SHP77 treated with DMSO at 0.1 percent for 48 hours (cell line): ENCODE measurements at places on chromosomes 5 and 9.
A peak's percentile ranks its signal among the peaks of the same experiment; 100 is the strongest.

DNA sequence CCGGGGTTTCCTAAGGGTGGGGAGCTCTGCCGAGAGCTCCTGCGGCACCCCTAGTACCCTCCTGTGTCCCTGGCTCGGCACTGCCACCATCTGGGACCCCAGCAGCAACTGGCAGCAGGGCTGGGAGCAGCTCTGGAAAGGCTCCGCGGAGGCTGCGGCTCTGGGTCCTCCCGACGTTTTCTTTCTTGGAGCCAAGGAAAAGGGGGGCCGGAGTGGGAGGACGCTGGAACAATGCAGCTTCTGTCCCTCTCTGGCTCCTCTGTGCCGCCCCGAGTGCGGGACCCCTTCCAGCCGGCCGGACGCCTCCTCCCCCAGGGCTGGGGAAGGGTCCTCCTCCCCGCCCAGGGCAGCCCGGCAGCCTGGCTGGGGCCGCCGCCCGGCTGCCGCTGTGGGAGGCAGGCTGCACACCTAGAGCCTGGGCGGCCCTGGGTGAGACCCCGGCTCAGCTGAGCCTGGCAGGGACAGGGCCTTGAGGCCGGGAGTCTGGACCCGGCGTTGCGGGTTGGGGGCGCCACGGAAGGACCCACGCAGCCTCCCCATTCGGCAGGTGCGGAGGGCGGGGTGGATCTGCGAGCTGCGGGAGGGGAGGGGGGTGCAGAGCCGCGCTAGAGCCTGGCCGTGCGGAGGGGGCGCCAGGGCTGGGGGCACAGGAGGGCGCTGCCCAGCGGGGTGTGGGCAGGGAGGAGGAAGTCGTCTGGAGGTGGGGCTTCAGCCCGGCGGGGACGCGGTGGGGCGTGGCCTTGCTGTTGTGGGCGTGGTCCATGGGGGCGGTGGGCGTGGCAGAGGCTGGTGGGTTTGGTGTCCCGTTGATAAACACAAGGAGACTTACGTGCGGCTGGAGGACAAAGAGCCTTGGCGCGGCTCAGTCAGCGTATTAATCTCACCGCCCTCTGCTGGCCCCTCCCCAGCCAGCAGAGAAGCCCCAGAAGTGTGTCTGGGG is 15.1 kb downstream of the GPSM1 start:
- DNase-seq, result no peak

GRCh38 chr5:110055302-110055701 is 365.6 kb downstream of the MAN2A1 start:
- DNase-seq, result no peak

DNA sequence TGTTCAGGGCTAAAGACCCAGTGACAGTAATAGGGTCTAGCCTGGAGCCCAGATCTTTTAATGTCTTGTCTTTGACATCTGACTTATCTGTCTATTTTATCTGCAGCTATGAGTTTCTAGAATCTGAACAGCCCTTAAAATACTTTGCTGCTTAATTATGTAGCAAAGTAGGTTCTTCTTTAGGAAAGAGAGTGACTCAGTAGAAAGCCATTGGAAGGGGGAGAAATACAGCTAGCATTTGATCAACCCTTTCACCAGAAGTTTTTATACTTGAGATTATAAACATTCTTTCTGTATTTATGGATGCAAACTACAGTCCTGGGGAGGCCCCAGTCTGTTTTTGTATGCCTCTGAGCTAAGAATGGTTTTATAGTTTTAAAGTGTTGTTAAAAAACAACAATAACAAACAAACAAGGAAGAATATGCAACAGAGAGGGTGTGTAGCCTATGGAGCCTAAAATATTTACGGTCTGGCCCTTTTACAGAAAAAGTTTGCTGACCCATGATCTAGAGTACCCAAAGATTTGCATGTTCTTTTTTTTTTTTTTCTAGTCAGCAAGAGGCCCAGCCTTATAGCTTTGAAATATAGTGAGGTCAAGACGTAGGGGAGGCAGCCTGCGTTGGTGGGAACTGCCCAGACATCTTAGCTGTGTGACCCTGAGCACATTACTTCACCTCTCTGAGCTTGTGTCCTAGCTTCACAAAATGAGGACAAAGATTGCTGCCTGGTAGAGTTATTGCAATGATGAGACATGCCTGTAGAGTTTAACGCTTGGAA is 9.7 kb downstream of the GSN start:
- no peak for DNase-seq

- DNase-seq, result no peak
These were observed 198.7 kb downstream of the SEMA6A start for GRCh38 chr5:116375926-116376325.

DNA sequence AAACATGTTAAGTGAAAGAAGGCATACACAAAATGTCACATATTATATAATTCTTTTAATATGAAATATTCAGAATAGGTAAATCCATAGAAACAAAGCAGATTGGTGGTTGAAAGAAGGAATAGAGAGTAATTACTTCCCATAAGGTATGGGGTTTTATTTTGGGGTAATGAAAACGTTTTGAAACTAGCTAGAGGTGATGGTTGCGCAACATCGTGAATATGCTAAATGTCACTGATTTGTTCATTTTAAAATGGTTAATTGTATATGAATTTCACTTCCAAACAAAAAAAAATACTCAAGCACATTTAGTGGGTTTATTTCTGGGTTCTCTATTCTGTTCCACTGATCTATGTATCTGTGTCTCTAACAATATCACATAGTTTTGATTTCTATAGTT is 12.0 kb upstream of the FSTL4 start:
- DNase-seq, result no peak

DNA sequence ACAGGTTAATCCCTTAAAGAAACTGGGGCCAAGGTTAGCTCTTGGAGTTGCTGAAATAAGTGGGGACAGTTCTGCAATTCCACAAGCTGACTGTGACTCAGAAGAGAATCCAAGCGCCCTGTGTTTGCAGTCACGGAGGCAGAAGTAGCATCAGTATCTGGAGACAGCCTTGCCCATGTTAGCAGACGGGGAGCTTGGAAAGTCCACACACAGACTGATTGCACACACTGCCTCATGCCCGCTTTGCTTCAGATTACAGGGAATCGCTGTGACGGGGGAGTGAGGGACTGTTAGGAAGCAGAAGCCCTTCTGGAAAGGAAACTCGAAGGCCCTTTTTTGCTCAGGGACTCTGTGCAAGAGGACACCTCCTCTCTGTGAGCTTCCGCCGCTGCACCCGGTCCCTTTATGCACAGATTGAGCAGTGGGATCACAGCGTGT is 30.9 kb upstream of the PPP1R26 start:
- no peak for DNase-seq

GRCh38 chr5:76292620-76293322 is 110.3 kb upstream of the IQGAP2 start:
- no peak for DNase-seq

DNA sequence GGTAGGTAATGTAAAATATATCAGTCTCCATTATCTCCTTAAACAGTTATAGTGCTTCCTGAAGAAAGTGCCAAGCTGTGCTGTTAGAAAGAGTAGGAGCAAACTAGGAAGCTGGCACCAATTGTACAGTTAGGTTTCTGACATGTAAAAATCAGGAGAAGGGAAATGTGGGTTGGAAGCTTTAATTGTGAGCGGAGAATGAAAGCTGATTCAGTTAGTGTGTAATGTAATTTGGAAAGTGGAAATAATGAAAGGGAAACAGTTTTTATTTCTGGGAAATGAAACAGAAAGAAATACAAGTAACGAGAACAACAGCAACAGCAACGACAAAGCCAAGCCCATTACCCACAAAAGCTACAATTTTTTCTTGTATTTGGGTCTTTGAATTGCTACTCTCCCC is 48.8 kb upstream of the JAK2 start:
- DNase-seq, result no peak

- no peak for DNase-seq
These were observed 899 bp upstream of the RAPGEF6 start for GRCh38 chr5:131635684-131636572.

GRCh38 chr5:14675865-14676300 is 11.4 kb downstream of the OTULIN start:
- DNase-seq, result no peak

- DNase-seq, result peak; percentile 23
These were observed 663 bp downstream of the ISOC1 start for GRCh38 chr5:129094924-129095899.

GRCh38 chr5:132501961-132502931 is 11.7 kb upstream of the IRF1 start:
- no peak for DNase-seq

DNA sequence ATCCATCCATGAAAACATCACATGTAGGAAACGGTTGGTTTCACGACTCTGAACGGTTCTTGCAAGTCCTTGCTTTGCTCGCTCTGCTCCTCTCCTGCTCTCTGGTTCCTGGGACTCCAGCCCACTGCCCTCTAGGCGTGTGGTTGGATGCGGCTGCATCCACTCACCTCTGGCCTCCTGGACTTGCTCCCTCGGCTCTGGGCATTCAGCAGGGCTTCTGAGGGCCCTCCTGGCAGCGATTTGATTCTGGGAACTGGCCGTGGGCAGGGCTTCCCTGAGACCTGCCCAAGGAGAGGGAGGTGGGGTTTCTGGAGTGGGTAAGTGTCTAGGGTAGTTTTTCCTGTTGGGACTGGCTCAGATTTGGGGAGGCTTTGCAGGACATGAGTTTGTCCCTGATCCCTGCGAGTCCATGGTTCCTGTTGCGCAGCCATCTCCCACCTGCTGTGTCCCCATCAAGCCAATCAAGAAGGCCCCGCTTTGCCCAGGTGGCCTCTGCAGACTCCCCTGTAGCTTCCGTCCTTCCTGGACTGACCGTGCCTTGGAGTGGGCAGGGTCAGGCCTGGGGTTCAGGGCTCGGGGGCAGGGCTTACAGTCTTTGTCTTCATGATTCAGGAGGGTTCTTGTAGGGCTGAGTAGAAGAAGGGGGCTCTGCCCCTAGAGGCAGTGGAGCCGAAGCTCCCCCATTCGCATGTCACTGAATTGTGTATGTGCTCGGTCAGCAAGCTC is 192.3 kb downstream of the CACNA1B start:
- DNase-seq, result no peak

DNA sequence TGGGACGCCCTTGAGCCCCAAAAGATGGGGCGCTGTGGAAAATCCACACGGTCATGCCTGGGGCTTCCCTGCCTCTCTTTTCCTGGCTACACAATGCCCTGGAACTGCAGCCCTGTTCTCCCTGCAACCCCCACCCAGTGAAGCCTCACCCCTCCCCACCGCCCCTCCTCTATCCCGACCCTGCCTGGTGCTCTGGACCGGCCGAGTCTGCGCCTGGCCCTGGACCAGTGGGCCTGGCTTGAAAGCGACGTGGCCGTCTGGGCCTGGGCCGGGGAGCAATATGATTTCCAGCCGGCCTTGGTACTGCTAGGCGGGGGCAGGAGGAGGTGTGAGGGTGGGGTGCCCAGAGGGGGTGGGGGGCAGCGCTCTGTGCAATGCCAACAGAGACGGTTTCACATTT is 71.0 kb upstream of the RNU6ATAC start:
- no peak for DNase-seq

DNA sequence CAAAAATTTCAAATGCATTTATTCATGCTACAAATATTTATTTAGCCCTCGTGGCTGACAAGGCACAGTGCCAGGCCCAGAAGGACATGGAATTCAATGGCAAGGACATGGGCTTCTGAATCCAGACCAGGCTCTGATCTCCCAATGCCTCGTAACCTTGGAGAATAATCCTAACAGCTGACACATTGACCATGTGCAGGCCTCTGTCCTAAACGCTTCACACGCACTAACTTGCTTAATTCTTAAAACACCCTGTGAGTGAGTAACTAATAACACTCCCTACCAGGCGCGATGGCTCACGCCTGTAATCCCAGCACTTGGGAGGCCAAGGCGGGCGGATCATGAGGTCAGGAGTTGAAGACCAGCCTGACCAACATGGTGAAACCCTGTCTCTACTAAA is 33.2 kb downstream of the MYO10 start:
- no peak for DNase-seq

DNA sequence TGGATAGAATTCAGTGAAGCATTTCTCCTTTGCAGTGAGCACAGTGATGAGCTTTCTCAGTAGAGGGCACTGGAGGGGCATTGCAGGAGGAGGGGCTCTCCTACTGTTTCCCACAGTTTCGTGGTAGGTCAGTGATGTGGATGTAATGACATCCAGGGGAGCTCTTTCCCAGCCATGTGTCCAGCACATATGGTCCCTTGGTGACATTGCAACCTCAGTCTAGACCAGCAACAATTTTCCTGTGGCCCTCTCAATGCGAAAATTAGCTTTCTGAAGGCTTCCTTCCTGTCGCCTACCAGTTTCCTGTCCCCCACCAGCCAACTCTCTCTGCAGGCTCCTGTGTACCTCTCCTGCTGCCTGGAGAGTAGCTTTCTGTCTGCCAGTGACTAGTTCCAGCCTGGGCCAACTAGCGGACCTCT is 6.9 kb upstream of the PDCL start:
- DNase-seq, result no peak

DNA sequence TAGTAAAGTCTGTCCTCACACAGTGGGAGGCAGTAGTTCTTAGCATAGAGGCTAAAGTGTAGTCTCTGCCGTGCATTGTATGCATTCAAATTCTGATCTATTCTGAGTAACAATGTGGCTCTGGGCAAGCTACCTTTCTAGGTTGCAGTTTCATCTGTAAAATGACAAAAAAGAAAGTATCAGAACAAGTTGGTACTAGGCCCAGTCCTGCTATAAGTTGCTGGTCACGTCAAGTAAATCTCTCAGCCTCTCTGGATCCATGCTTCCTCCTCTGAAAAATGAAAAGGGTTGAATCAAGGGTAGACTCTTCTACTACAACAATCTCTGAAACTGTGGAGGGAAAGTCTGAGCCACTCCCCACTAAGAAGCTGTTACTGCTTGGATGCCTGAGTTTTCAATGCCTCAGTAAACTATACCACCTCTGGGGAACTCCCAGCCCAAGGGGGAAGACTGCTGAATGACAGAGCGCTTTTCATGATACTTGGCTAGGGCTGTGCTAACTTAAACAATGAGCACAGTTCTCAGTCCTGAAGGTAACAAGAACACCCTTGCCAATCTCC is 34.5 kb upstream of the SPARC start:
- DNase-seq, result no peak

DNA sequence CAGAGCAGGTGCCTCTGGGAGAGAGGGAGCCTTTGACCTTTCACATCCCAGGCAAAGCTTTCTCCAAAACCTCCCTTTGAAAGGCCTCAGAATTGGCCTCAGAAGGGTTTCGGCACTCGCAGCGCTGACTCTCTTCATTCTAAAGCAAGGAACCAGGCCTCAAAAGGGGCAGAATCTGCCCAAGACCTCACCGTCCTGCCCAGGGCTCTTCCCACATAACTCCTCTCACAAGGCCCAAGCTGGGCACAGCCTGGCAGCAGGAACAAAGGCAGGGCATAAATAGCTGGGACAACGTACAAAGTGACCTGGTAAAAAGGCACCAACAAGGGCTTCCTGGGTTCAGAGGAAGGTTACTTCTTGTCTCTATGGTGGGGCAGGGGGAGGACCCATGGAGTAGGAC is 166.3 kb upstream of the FSTL4 start:
- no peak for DNase-seq

DNA sequence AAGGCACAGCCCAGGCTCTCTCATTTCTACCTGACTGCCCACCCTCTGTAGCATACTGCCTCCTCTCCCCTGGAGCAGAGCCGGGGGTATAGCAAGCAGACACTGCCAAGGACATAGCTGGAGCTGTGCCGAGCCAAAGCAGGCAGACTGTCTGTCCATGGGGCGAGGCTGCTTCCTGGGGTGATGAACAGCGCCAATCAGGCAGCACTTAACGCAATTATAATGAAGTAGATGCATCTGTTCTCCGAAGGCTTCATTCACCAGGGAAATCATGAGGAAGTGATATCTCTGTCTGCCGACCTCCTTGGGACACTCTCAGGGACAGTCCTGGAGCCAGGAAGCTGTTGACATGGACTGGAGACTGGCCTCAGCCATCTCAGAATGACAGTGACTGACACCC is 230.7 kb downstream of the ASTN2 start:
- DNase-seq, result no peak
